ENCODE measurements at places on chromosomes 4 and X.

- DNase-seq: no peak
These were observed 161.1 kb upstream of the NDST4 start for GRCh38 chr4:115274545-115274944.

GRCh38 chrX:125769628-125770027 is 396.5 kb downstream of the DCAF12L2 start:
- no peak for DNase-seq

DNA sequence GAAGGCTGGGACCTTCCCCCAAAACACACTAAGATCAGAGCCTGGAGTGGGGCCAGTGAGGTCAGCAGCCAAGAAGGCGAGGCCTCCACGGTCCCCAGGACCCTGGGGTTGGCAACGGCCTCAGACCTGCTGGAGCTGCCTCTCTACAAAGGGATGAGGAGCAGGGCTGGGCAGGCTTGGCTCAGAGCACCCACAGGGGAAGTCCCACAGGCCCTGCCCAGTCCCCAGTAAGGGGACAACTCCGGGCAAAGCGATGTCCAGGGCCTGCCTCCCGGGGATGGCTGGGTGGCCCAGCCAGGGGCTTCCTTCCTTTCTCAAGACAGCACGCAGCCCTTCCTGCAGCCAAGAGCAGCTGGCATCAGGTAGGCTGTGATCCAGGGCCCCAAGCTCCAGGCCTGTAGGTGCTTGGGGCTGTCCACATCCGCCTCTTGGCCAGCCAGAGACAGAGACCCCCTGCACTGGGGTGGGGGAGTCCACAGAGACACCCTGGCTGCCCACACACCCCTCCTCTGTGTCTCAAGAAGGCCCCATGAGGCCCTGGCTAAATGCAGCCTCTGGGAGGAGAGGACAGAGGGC is 5.7 kb downstream of the MXD4 start:
- DNase-seq: no peak

DNA sequence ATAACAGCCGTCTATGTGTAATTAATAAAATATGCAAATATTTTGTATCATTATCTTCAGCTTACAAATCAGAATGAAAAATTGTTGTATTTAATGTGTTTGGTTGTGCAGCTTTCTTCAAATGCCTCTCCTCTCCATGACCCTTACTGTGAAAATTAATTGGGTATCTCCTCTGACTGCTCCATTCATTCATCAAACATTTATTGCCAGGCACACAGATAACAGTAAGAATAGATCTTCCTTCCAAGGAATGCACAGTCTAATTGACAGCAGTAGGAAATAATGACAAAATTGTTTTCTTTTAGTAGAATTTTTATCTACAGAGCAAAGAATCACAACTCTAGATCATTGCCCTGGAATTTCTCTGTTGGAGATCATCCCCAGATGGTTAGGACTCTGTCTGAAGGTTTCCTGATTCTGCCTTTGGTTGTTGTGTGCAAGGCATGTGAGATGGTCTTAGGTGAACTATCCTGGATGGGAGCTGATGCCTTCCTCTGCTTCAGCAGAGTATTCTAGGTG is 395.0 kb upstream of the FAT1 start:
- DNase-seq: no peak

GRCh38 chr4:183504930-183505610 is at the start of gene ING2:
ING2 (plus strand) TSS chr4:183505058; CDS start chr4:183505196, 138 bp downstream.
- peak; percentile 61 for DNase-seq

DNA sequence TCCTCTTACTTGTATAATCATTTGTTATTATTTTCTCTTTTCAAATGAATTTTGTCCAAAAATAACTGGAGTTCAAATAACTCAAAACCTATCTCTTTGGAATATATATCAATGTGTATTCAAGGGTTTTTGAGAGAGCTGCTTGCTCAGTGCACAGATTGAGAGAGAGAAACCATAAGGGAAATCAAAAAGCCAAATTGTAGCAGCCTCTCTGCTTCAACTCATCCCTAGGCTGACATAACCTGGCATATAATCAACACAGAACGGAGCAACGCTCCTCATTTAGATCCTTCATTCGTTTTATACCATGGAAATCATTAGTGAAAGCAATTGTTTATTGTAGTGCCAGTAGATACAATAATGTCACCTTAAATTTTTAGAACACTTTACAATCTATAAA is 1.8 kb upstream of the GPM6A start:
- DNase-seq: no peak

- DNase-seq: no peak
These were observed 34.6 kb upstream of the WFS1 start for GRCh38 chr4:6235012-6235411.

GRCh38 chr4:147794314-147794680 is 62.4 kb downstream of the ARHGAP10 start:
- no peak for DNase-seq

DNA sequence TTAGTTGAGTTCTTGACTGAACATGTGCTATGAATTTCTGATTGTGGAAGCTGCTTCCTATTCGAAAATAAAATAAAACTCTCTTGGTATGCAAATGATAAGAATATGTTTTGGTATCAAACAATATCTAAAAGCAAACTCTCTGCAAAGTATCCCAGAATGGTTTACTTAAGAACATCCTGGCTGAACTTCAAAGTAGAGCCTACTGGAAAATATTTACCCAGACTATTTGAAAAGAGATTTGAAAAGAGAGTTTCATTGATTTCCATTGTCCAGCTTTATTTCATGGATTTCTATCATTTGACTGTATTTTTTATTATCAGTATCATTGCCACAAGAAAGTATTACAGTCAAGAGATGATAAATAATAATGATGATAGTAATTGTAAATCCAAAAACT is 171.1 kb upstream of the SLC7A11 start:
- no peak for DNase-seq

DNA sequence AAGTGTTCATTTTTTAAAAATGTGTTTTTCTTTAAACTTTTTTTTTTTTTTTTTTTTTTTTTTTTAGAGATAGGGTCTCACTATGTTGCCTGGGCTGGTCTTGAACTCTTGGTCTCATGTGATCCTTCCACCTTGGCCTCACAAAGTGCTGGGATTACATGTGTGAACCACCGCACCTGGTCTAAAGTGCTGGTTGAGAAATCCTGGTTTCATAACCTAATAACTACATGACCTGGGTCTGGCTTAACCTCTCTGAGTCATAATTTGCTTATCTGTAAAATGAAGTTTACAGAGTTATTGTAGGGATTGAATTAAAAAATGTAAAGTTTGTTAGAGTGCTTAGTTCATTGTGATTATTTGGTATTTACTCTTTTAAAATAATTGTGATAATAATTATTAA is 5.2 kb downstream of the HSD17B13 start:
- DNase-seq: peak; percentile 30

GRCh38 chr4:148359769-148360168 is 82.4 kb downstream of the NR3C2 start:
- no peak for DNase-seq

- DNase-seq: no peak
These were observed 133.1 kb downstream of the DMD start for GRCh38 chrX:33078273-33078672.

- no peak for DNase-seq
These were observed 298.0 kb downstream of the DKK2 start for GRCh38 chr4:106738121-106738520.

DNA sequence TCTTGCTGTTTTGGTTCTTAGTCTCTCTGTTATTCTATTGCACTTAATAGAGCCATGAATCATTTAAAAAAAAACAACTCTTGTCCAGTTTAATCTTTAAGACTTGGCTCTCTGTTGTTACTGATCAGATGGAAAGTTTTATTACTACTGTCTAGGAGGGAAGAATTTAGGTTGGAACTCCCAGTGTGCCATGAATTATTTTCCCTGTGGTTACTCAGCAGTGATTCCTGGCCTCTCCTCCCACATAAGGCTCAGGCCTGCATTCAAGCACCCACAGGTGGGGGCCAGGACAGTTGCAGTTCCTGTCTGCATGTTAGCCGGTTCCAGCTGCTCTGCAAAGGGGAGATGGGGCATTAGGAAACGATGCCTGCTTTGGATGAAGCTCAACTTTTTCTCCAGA is 29.8 kb upstream of the ESX1 start:
- no peak for DNase-seq

- no peak for DNase-seq
These were observed 188.4 kb upstream of the GNPDA2 start for GRCh38 chr4:44914748-44915147.

GRCh38 chr4:39745920-39746319 is 48.0 kb downstream of the UBE2K start:
- no peak for DNase-seq

- DNase-seq: no peak
These were observed 76.5 kb downstream of the RTL9 start for GRCh38 chrX:110435196-110435595.

DNA sequence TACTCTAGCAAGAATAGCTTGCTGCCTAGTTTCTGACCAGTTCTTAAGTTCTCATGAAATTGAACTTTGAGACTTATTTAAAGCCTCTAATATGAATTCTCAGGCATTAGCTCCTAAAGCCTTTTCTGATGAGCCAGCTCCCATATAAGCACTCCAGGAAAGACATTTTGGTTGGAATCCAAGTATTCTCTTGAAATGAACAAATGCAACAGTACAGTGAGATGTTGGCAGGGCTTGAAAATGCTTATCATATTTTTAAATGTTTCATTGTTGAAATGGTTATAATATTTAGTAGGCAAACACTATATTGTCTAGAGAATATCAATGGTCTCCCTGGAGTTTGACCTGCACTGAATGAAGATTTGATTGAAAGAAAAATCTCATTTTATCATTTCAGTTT is 240.3 kb downstream of the ANK2 start:
- DNase-seq: no peak

DNA sequence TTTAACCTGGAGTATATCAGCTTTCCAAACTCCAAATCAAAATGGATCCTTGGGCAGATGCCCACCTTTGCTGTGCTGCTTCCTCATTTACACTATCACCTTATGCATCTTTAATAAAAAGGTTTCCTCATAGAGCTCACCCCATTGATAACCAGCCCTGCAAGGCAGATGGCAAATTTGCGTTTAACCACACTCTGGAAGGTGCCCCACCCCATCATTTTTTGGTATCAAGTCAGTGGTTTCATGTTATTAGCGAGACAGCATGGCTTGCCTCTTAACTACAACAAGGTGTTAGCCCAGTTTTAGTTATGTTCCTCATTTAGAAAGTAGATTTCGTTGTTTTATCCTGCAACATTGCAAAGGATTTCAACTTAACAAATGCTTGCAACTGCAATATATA is 214.0 kb upstream of the WDFY3 start:
- no peak for DNase-seq
